ENCODE measurements at places on chromosomes 1 and 21. TPM values are rescaled to one million over a fixed set of nuclear protein-coding genes. Genes with fewer than 3 reads are reported as not detected.

The NMNAT2 gene
- 0.60 TPM for total RNA-seq

The LORICRIN gene
- 0.44 TPM for total RNA-seq

DNA sequence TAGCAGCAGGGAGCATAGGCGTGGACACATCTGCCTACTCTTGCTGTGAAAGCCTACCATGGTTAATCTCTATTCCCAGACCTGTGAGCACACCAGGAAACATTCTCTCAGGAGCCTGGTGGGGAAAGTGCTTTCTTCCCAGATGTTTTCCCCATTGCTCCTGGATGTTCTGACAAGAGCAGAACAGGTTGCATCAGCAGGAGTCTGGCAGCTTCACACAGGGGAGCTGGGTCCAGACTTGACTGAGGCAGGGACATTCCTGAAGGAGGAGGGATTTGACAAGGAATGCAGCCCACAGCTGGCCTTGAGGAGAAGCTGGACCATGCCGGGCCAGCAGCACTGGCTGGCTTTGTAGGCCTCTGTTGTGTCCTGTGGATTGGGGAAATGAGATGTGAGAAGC, 21.0 kb upstream of the ARTN start:
- H3K27me3 ChIP-seq = no peaks in the 10 kb centered on the region
- H3K4me3 ChIP-seq = no peak overlapping the region
- H3K27ac ChIP-seq = no peak overlapping the region
- H3K36me3 ChIP-seq = no peaks in the 10 kb centered on the region
- DNase-seq = no peak

DNA sequence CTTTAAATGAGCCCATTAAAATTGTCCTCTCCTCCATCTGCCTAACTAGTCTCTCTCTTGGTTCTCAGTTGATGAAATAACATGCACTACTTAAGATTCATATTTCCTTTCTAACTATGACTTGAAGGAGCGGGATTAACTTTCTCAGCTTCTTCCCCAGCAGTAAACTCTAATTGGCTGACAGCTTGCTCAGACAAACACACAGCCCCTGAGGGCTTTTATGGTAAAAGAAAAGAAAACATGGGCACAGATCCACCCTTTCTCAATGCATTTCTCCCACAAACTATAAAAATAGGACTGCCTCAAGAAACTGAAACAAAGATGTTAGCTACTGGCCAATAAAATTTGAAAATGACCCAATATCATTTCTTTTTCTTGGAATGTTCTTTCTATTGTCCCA, 703.1 kb downstream of the ADGRL2 start:
- no peak for DNase-seq
- H3K27me3 ChIP-seq = no peaks in the 10 kb centered on the region
- H3K4me1 ChIP-seq = no peaks in the 10 kb centered on the region
- H3K4me3 ChIP-seq = no peak overlapping the region
- no peak overlapping the region for H3K27ac ChIP-seq

DNA sequence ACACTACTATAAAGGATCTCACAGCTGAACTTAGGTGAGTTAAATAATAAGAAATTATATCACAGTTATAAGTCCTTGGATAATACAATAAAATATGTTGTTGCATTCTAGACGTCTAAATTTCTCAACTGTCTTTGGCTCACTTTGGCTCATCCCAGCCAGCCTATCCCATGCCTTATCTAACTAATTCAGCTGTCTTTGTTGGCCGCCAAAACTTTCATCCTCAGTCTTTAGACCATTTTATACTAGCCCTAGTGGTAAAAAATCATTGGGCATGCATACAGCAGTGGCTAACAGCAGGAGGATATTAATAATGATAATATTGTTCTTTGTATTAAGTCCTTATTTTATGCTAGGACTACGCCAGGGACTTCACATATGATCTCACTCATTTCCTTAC, 59.3 kb downstream of the CCDC18 start:
- H3K4me3 ChIP-seq = no peak overlapping the region
- H3K27ac ChIP-seq = no peak overlapping the region
- H3K27me3 ChIP-seq = no peaks in the 10 kb centered on the region
- H3K36me3 ChIP-seq = no peaks in the 10 kb centered on the region

- no peaks in the 10 kb centered on the region for H3K4me1 ChIP-seq
- DNase-seq = no peak
- no peaks in the 10 kb centered on the region for H3K27me3 ChIP-seq
- H3K36me3 ChIP-seq = peaks cover under 1% of the 10 kb centered on the region
- H3K4me3 ChIP-seq = no peak overlapping the region
- no peak overlapping the region for H3K27ac ChIP-seq
Observed at GRCh38 chr21:42565206-42565810, 51.7 kb downstream of the SLC37A1 start.

- no peak overlapping the region for H3K27ac ChIP-seq
- no peaks in the 10 kb centered on the region for H3K27me3 ChIP-seq
- H3K4me1 ChIP-seq = peaks cover 17% of the 10 kb centered on the region
- no peak overlapping the region for H3K4me3 ChIP-seq
Observed at GRCh38 chr1:37560401-37561132, 3.8 kb downstream of the DNALI1 start.

GRCh38 chr1:243735457-243735856, 114.6 kb downstream of the AKT3 start:
- no peak overlapping the region for H3K4me3 ChIP-seq
- H3K27me3 ChIP-seq = no peaks in the 10 kb centered on the region
- no peaks in the 10 kb centered on the region for H3K36me3 ChIP-seq
- no peaks in the 10 kb centered on the region for H3K4me1 ChIP-seq

DNA sequence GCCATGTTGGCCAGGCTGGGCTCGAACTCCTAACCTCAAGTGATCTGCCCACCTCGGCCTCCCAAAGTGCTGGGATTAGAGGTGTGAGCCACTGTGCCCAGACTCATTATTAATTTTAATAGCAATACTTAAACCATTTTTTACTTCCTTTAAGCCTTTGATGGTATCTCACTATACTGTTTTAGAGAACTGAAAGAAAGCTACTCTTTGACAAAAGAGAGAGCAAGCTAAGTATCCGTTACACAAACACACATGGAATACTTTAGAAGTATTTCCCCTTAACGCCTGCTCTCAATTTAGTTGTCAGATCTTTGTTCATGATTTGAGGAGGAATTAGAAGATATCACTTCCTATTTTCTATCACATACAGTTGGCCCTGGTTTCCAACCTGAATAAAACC, 189.4 kb downstream of the COP1 start:
- no peaks in the 10 kb centered on the region for H3K36me3 ChIP-seq
- H3K4me1 ChIP-seq = no peaks in the 10 kb centered on the region
- H3K27ac ChIP-seq = no peak overlapping the region
- H3K4me3 ChIP-seq = no peak overlapping the region

DNA sequence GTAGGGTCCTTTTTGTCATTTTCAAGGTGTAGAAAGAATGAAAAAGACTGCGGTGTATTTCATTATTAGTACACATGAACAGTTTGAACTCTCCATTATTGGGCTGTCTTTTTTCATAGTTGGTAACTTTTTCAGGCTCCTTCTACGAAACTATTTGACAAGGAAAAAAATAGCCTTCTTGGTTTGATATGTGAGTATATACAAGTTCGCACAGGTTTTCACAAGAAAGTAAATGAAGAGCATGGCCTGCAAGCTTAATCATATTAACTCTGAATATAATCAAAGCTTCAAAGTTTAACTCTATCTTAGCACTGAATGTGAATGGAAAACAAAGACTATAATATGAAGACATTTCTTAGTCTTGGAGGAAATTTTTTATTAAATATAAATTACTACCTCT, 290.0 kb upstream of the ADGRL2 start:
- H3K27ac ChIP-seq = no peak overlapping the region
- H3K4me1 ChIP-seq = no peaks in the 10 kb centered on the region
- no peaks in the 10 kb centered on the region for H3K27me3 ChIP-seq
- H3K36me3 ChIP-seq = no peaks in the 10 kb centered on the region
- DNase-seq = no peak

GRCh38 chr1:163610486-163610885, 288.7 kb downstream of the NUF2 start:
- DNase-seq = no peak
- H3K27ac ChIP-seq = no peak overlapping the region
- H3K36me3 ChIP-seq = no peaks in the 10 kb centered on the region
- no peaks in the 10 kb centered on the region for H3K27me3 ChIP-seq

DNA sequence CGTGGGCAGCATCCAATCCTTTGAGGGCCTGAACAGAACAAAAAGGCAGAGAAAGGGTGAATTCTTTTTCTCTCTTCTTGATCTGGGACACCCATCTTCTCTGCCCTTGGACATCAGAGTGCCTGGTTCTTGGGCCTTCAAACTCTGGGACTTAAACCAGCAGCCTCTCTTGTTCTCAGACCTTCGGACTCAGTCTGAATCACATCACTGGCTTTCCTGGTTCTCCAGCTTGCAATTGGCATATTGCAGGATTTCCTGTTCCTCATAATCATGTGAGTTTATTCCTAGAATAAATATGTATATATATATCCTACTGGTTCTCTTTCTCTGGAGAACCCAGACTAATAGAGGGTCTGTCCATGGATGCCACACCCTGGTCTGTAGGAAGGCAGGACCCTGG, 16.3 kb upstream of the TENT5C start:
- H3K4me1 ChIP-seq = no peaks in the 10 kb centered on the region
- H3K27ac ChIP-seq = no peak overlapping the region
- H3K4me3 ChIP-seq = no peak overlapping the region
- no peaks in the 10 kb centered on the region for H3K36me3 ChIP-seq

- H3K27ac ChIP-seq = no peak overlapping the region
- H3K4me1 ChIP-seq = no peaks in the 10 kb centered on the region
- H3K36me3 ChIP-seq = no peaks in the 10 kb centered on the region
- no peaks in the 10 kb centered on the region for H3K27me3 ChIP-seq
- no peak for DNase-seq
Observed at GRCh38 chr1:178683291-178683690, 41.8 kb upstream of the RALGPS2 start.

GRCh38 chr1:46425726-46426125, 31.6 kb downstream of the FAAH start:
- no peak overlapping the region for H3K4me3 ChIP-seq
- H3K4me1 ChIP-seq = no peaks in the 10 kb centered on the region
- no peak for DNase-seq
- no peaks in the 10 kb centered on the region for H3K36me3 ChIP-seq
- H3K27me3 ChIP-seq = peaks cover 7% of the 10 kb centered on the region
